ENCODE measurements at places on chromosomes 16 and 17.

- H3K4me3 ChIP-seq: no peak overlapping the region
- H3K36me3 ChIP-seq: no peaks in the 10 kb centered on the region
- H3K27ac ChIP-seq: no peak overlapping the region
- no peaks in the 10 kb centered on the region for H3K27me3 ChIP-seq
Observed at GRCh38 chr17:72916991-72917390, 175.5 kb downstream of the SLC39A11 start.

GRCh38 chr16:13697013-13697412 is 222.9 kb upstream of the ERCC4 start:
- no peaks in the 10 kb centered on the region for H3K36me3 ChIP-seq
- H3K4me3 ChIP-seq: no peak overlapping the region
- no peaks in the 10 kb centered on the region for H3K4me1 ChIP-seq
- no peak overlapping the region for H3K27ac ChIP-seq
- no peaks in the 10 kb centered on the region for H3K27me3 ChIP-seq

- no peak for DNase-seq
- peak overlapping the region; percentile 95 for H3K4me3 ChIP-seq
- H3K27ac ChIP-seq: peak overlapping the region; percentile 94
- no peaks in the 10 kb centered on the region for H3K27me3 ChIP-seq
- H3K36me3 ChIP-seq: no peaks in the 10 kb centered on the region
- peaks cover 34% of the 10 kb centered on the region for H3K4me1 ChIP-seq
Observed at GRCh38 chr17:76354317-76354729, 607 bp upstream of the PRPSAP1 start.

DNA sequence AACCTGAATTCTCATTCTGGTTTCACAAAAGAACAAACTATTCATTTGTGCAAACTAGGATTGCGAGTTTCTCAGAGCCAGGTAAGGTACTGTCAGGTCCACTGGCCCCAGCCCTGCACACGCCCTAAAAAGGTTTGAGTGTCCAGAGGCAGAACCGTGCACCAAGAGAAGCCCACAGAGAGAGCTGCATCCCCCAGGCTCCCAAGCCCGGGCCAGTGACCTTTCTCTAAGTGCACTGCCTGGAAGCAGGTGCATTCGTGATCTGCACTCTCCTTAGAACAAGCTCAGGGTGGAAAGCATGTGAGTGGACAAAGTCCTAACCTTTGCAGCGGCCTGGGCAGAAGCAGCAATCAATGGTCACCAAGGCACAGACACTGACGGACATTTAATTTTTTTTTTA is 26.8 kb downstream of the MEAK7 start:
- H3K36me3 ChIP-seq: peaks cover 28% of the 10 kb centered on the region
- H3K4me3 ChIP-seq: no peak overlapping the region
- no peak for DNase-seq
- no peak overlapping the region for H3K27ac ChIP-seq

GRCh38 chr16:3480901-3481695 is 14.2 kb downstream of the C16orf90 start:
- peaks cover 37% of the 10 kb centered on the region for H3K4me1 ChIP-seq
- no peak for DNase-seq
- H3K36me3 ChIP-seq: peaks cover 83% of the 10 kb centered on the region
- H3K27me3 ChIP-seq: no peaks in the 10 kb centered on the region
- H3K4me3 ChIP-seq: no peak overlapping the region

- H3K27me3 ChIP-seq: peaks cover 30% of the 10 kb centered on the region
- DNase-seq: no peak
- no peaks in the 10 kb centered on the region for H3K4me1 ChIP-seq
- no peak overlapping the region for H3K4me3 ChIP-seq
- no peaks in the 10 kb centered on the region for H3K36me3 ChIP-seq
- no peak overlapping the region for H3K27ac ChIP-seq
Observed at GRCh38 chr17:36030956-36031355, 13.2 kb upstream of the CCL23 start.

- no peaks in the 10 kb centered on the region for H3K36me3 ChIP-seq
- no peaks in the 10 kb centered on the region for H3K4me1 ChIP-seq
Observed at GRCh38 chr17:49980703-49981197, 11.8 kb downstream of the DLX4 start.

DNA sequence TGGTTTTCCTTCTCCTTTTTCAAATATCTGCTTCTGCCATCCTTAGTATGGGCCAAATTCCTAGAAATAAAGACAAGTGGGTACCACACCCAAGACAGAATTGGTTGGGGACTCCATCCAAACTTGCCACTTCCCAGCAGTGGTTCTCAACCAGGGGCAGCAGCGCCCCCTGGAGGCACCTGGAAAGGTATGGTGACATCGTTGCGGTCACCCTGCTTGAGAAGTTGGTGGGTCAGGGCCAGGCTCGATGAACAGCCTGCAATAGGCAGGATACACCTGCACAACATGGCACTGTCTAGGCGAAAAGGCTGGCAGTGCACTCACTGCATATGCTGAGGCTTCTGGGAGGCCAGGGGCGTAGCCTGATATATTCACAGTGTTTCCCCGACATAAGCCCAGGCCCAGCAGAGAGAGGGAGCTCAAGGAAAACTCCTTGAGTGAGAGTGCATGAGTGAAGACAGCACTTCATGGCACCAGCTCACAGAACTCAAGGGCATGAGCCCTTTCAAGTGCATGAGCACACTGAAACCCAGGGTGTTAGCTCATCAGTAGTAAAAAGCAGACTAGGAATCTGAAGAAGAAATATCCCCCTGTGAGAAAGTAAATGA is 57.7 kb downstream of the CMC2 start:
- H3K4me1 ChIP-seq: no peaks in the 10 kb centered on the region
- peak; percentile 58 for DNase-seq
- no peak overlapping the region for H3K4me3 ChIP-seq

DNA sequence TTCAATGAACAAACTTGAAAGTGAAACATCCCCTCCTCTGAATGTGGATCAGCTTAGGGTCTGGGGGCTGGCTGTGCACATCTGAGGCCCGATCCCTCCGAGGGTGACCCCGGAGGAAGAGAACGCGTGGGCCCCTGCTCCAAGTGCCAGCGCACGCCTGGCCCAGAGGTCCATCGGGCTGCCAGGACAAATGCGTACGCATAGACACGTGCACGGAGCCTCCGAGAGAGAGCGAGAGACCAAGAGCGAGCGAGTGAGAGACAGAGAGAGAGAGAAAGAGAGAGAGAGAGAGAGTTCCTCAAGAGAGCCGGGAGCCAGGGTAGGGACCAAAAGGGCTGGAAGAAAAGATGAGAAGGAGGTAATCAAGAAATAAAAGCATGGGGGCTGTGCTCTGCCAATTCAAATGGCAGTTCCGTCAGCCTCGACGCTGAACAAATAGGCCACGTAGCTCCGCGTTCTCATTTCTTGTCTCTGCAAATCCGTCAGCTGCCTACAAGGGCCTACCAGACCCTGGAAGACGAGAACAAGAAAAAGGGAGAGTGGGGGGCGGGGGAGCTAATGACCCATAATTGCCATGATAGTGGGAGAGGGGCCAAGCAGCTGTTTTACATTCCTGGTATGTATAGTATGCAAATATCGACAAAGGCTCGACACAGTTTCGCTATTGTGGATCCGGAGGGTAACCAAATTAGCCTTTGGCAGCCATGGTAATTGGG is 435.3 kb upstream of the ZFHX3 start:
- no peak overlapping the region for H3K4me3 ChIP-seq
- H3K27ac ChIP-seq: no peak overlapping the region
- H3K36me3 ChIP-seq: no peaks in the 10 kb centered on the region
- no peaks in the 10 kb centered on the region for H3K4me1 ChIP-seq

- no peak overlapping the region for H3K4me3 ChIP-seq
- H3K27ac ChIP-seq: no peak overlapping the region
- no peak for DNase-seq
Observed at GRCh38 chr16:25912321-25912720, 220.6 kb downstream of the HS3ST4 start.

DNA sequence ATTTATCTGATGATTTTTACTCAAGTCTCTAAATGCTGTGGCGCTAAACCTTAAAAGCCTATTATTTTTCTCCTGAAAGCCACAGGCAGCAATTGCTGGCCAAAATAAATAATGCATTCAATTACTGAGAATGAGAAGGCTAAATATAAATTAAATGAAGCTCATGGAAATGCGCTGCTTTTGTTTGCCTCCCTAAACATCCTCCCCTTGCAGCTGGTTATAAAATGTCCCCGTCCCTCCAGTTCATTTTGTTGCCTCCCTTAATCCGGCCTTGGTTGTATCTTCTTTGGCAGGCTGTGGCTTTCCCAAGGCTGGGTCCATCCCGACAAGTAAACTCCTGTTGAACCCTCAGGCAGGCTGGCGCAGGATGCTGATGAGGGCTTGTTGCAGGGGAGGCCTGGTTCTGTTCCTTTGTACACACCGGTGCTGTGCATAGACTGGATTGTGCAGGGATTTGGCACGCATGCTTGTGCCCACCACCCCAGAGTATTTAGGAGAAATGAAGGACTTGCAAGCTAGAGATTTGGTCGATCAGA is 62.7 kb downstream of the KNOP1 start:
- H3K4me3 ChIP-seq: no peak overlapping the region
- H3K27ac ChIP-seq: no peak overlapping the region
- peaks cover 52% of the 10 kb centered on the region for H3K36me3 ChIP-seq
- no peaks in the 10 kb centered on the region for H3K27me3 ChIP-seq

DNA sequence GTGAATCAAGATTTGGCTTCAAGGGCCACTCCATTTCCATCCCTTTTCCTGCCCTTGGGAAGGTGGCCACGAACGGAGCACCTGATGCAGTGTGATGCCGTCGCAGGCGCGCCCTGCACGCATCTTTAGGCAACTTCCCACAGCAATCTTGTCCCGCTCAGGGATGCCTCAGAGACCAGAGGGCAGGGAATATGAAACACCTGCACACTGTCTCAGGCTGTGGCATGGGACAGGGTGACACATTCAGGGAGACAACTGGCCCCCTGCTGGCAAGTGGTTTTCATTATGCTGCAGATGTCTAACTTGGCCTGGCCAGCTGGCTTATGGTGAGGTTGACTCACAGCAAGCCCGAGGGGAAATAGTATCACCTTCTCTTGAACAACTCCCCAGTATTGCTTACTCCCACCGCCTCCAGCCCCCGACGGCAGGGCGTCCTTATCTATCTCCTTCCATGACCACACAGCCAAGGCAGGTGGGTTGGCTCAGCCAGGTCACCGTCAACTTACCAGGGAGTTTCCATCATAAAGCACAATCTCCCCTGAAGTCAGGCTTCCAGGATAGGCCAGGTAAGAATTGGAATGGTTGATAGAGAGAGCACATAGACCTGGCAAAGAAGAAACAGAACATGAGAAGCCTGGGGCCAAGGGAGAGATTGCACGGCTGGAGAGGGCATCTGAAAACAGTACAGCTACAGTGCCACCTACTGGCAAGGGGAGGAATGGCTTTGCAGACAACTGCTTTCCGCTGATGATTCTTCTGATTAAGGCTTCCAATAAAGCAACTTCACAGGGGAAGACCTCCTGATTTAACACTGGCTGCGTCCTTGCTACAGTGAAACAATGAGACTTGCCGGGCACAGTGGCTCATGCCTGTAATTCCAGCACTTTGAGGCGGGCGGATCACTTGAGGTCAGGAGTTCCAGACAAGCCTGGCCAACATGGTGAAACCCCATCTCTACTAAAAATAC is 21.1 kb downstream of the WIPI1 start:
- peak overlapping the region; percentile 82 for H3K27ac ChIP-seq
- peaks cover 85% of the 10 kb centered on the region for H3K4me1 ChIP-seq
- H3K27me3 ChIP-seq: no peaks in the 10 kb centered on the region

DNA sequence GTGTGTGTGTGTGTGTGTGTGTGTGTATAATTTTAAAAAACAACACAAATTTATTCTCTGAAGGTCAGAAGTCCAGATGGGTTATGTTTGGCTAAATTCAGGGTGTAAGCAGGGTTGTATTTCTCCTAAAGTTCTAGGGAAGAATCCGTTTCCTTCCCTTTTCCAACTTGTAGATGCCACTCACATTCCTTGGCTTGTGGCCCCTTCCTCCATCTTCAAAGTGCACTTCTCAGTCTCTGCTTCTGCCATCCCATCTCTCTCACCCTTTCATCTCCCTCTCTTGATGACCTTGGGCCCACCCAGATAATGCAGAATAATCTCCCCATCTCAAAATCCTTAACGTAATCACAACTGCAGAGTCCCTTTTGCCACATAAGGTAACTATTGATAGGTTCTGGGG is 7.8 kb upstream of the TFAP4 start:
- no peak overlapping the region for H3K27ac ChIP-seq
- H3K27me3 ChIP-seq: no peaks in the 10 kb centered on the region
- no peaks in the 10 kb centered on the region for H3K4me1 ChIP-seq
- DNase-seq: no peak

DNA sequence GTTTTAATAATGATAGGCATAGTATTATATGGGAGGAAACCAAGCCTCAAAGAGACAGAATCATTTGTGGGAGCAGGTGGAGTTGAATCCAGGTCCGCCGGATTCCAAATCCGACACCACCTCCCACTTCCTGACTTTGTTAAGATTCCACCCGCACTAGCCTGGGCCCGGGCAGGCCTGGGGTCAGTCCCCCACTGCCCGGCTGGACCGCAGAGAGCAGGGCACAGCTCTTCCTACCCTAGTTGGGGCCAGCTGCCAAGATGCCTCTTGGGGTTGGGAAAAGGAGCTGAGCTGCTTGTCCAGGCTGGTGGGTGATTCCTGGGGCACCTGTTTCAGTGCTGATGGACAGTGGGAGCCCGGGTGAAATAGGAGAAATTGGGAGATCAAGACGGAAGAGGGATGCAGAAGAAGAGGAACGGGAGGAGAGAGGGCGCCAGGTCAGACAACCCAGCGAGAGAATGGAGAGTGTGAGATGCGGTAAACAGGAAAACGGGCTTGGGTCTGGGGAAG is 53.9 kb downstream of the OR1D5 start:
- H3K4me1 ChIP-seq: peaks cover 30% of the 10 kb centered on the region
- no peak for DNase-seq
- no peaks in the 10 kb centered on the region for H3K36me3 ChIP-seq
- H3K27ac ChIP-seq: no peak overlapping the region
- H3K27me3 ChIP-seq: no peaks in the 10 kb centered on the region
- H3K4me3 ChIP-seq: no peak overlapping the region

GRCh38 chr17:16486373-16487250 is 5.4 kb downstream of the LRRC75A start:
- DNase-seq: peak; percentile 77
- peak overlapping the region; percentile 44 for H3K4me3 ChIP-seq
- H3K36me3 ChIP-seq: no peaks in the 10 kb centered on the region
- H3K4me1 ChIP-seq: peaks cover 37% of the 10 kb centered on the region

- peaks cover 4% of the 10 kb centered on the region for H3K4me1 ChIP-seq
- no peak for DNase-seq
- H3K4me3 ChIP-seq: no peak overlapping the region
Observed at GRCh38 chr16:67814567-67814966, 7.9 kb downstream of the TSNAXIP1 start.

- no peaks in the 10 kb centered on the region for H3K36me3 ChIP-seq
- H3K4me3 ChIP-seq: no peak overlapping the region
- H3K4me1 ChIP-seq: peaks cover 8% of the 10 kb centered on the region
- peaks cover 38% of the 10 kb centered on the region for H3K27me3 ChIP-seq
Observed at GRCh38 chr17:19578545-19578944, 44.9 kb downstream of the SLC47A1 start.
